ENCODE measurements at places on chromosomes 5 and 9. TPM values are rescaled to one million over a fixed set of nuclear protein-coding genes. Genes with fewer than 3 reads are reported as not detected.

The FOXD4L4 gene
- 0.13 TPM for total RNA-seq

The CKMT2 gene
- not detected for total RNA-seq

The HINT1 gene
- total RNA-seq: 488 TPM

The ADAMTS6 gene
- 0.11 TPM for total RNA-seq

The PCA3 gene
- total RNA-seq: not detected

The TRIM7 gene
- 46.1 TPM for total RNA-seq

The DPYSL3 gene
- 16.2 TPM for total RNA-seq

The C9orf50 gene
- total RNA-seq: not detected

The SLC24A2 gene
- not detected for total RNA-seq

The CAMK2A gene
- total RNA-seq: 1.1 TPM

The TAF11L10 gene
- total RNA-seq: not detected

The HAVCR1 gene
- total RNA-seq: 32.1 TPM
